ENCODE measurements at places on chromosomes 5 and 9.

- DNase-seq = no peak
Observed at GRCh38 chr5:180815293-180815917, 12.8 kb upstream of the MGAT1 start.

GRCh38 chr9:129113645-129114304, 2.6 kb downstream of the PTPA start:
- DNase-seq = no peak

DNA sequence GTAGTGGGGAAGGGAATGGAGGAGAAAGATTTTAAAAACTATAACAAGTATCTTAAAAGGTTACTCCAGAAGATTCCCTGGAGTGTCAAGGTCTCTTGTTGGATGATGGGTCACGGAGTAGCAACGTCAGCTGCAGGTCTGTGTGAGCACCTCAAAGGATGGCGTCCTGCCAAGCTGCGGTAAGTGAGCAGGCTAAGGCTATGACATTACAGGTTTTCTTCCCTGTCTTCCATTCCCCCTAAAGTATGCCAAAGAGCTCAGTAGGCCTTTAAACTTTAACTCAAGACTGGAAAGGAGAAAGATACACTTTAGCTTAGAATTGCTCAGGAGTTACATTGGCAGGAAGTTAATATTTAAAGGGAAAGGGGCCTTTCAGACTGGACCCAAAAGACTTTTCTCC, 17.5 kb downstream of the SPOCK1 start:
- DNase-seq = no peak

DNA sequence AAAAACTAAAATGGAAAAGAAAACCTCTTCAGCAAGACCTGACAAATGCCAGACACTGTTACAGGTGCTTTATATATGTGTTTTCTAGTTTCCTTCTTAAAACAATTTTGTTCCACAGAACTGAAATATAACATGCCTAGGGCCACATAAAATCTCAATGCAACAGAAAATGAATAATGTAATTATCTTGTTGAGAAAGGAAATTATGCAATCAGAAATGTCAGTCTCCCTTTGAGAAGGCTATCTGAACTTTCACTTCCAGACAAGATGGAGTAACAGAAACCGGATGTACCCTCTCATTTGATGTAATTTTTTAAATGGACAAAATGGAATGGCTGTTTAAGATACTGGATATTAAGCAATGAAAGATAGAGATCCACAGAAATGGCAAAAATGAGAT, 79.2 kb downstream of the AGTPBP1 start:
- DNase-seq = no peak

DNA sequence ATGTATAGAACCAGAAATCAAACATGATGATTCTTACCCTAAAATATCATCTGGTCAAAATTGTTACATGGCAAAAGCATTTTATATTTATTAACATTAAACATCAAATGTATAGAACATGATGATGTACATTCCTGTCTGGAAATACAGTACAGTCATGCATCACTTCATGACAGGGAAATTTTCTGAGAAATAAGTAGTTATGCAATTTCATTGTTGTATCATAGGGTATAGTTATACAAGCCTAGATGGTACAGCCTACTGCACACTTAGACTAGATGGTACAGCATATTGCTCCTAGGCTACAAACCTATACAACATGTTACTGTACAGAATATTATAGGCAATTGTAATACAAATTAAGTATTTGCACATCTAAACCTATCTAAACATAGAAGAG, 64.6 kb upstream of the VCAN start:
- no peak for DNase-seq

DNA sequence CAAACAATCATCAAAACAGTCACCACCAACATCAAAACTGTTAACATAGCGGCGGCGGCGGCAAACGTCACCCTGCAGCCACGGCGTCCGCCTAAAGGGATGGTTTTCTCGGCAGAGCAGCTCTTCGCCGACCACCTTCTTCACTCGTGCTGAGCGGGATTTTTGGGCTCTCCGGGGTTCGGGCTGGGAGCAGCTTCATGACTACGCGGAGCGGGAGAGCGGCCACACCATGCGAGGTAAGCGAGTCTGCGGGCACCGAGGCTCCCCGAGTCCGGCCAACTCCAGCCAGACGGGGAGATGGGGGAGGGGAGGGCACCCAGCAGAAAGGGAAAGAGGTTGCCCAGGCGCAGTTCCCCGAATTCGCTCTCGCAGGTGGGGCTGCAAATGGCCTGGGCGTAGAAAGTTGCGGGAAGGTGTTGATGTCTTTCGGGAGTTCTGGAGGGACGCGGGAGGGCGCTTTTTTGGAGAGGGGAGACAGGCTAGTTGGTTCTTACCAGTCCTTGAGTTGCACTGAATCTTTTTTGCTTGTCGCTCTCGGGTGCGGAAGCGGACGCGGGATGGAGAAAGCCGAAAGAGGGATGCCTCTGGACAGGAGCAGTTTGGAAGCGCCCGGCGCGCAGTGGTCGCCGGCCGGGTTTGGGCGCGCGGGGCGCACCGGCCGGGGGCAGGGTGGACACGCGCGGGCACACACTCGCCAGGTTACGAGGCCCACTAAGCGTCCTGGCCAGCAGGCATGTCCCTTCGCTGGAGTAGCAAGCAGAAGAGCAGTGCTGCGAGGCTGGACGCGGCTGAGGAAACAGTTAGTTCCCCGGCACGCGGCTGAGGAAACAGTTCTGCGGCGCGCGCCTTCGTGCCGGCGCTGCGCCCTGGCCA, 849 bp downstream of the RORB start:
- no peak for DNase-seq

DNA sequence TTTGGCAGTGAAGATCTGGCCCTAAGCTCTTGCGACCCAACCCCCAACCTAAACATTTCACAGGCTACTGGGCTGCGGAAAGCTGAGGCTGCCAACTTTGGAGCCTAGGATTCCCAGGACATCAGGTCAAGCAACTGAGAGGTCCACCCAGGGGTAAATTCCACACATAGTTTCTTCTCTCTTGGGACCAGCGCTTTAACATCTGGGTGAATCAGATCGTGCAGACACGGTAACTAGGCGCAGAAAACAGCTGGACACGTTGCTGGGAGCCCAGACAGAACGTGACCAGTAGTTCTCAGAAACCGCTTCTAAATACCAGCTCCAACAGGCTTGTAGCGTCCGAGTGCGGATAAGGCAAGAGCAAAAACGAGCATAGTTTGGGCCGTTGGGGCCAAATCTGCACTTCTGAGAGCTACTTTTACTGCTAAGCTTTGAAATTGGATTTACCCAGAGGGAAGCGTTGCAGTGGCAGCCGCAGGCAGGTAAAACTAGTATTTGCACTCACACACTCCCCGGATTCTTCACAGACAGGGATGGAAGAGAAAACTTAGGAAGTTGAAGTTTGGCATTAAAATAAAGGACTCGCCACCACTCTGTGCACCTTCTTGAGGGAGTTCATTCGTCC, 11.8 kb downstream of the ITGA1 start:
- no peak for DNase-seq

GRCh38 chr5:87169300-87169991, 98.2 kb upstream of the RASA1 start:
- DNase-seq = no peak

DNA sequence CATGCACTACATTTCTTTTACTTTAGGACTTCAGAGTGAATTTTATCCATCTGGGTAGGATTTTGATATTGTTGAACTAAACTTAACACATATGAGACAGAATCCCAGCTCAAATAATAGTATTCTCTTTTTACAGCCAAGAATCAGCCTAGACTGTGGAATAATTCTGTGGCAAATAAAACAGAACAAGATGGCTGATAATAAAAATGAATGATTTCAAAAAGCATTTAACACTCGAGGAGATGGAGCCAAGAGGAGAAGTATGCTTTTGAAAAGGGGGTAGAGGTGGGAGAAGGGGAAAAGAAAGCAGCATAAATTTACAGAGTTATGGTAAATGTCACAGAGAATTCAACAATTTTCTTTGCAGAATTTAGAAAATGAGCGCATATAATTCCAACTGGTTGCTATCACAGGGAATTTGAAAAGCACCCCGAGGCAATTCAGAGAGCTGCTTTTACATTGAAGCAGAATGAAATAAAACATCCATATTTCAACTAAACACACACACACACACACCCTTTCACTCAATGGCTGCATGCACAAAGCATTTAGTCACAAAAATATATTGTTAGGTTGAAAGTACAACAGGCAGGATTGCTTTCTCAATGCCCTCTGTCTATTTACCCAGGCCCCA, 60.2 kb upstream of the DMAC1 start:
- DNase-seq = no peak

GRCh38 chr9:101247297-101247696, 137.5 kb downstream of the BAAT start:
- no peak for DNase-seq

- DNase-seq = no peak
Observed at GRCh38 chr5:95623706-95624105, 3.8 kb downstream of the GPR150 start.

GRCh38 chr9:78821126-78821822, 524.3 kb downstream of the PSAT1 start:
- DNase-seq = no peak

DNA sequence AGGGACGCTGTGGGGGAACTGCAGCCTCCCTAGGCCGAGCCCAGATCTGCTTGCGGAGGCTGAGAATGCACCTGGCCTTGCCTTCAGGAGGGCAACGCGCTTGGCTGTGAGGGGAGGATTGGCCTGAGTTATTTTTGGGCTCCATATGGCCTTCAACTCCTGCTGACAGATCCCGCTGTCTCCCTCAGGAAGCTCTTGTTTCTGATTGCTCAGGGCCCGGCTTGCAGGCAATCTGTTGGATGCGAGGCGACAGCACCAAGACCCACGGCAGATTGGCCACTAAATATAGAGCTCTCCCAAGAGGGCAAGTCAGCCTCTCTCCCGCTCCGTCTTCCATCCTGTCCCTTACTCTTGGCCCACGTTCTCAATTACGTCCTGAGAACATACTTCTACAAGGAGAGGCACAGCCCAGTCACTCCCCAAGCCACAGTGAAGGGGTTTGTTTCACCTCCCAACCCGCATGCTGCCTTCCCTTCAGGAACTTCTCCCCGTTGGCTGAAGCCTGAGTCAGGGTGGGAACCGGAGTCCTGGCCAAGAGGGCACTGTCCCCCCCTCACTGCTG, 53.6 kb downstream of the RASGEF1C start:
- DNase-seq = no peak

DNA sequence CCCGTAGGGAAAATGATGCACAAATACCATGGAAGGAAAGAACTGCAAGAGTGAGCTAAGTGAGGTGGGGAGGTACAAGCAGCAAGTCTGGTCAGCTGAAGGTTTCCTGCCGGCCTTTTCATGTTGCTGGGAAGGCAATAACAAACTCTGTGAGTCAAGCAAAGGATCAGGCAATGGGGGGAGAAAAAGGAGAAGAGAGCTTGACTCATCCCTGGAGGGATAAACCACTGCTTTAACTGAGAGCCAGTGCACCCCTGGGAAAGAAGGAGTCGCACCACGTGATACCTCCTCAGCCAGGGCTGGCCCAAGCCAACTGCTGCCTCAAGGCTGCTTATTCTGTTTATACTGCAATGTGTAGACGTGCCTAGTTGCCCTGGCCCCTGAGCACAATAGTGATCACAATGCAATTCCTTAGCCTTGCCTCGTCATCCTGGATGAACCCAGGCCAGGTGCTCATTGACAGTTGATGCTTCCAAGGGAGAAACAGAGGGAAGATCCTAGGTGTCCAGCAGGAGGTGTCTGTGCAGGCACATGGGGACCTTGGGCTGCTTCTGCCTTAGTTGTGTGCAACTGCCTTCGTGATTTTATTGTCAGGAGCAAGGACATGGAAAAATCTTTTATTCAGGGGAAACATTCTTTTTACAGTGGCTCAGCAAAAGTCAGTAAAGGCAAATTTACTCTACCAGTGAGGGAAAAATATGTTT, 203.0 kb upstream of the TUT7 start:
- DNase-seq = no peak

DNA sequence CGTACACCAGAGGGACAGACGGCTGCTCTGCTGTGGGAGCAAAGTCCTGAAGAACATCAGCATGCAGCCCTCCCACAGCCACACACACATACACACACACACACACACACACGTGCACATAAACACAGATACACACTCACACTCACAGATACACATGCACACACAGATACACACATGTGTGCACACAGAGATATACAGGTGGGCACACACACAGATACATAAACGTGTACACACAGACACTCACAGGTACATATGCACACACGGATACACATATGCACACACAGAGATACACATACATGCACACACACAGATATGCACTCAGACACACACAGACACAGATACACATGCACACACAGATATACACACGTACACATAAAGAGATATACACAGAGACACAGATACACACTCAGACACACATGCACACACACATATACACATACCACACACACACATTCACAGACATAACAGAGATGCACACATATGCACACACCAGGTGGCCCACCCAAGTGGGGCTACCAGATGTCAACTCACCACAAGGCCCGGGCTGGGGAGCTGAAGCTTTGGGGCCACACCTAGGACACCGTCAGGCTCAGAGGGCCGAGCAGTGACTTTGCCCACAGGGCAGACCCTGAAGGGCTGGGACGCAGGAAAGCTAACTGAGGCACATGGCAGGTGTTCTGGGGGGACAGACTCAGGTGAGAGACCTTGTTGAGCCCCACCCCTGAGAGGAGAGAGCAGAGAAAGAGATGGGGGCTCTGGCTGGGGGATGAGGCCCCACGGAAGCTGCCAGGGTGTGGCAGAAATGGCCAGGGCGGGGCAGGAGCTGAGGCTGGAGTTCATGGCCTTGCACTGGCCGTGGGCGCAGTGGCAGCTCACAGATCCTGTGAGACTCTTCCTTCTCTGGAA, 148.6 kb upstream of the PPP1R26 start:
- DNase-seq = no peak

GRCh38 chr5:71836084-71836483, 117.0 kb downstream of the CARTPT start:
- no peak for DNase-seq

DNA sequence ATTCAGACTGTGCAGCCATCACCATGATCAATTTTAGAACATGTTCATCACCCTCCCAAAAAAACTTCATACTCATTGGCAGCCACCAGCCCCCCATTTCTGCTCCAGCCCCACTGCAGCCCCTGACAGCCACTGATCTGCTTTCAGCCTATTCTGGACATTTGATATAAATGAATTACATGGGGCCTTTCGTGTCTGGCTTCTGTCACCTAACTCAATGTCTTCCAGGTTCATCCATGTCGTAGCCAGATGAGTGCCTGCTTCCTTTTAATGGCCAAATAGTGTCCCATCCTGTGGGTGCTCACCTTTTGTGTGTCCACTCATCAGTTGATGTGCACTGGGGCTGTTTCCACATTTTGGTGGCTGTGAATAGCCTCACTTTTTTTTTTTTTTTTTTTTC, 63.5 kb downstream of the HMCN2 start:
- no peak for DNase-seq

All from activated T-helper 9 cell treated with anti-CD3 and anti-CD28 coated beads, Interleukin-2, amount 50 U/mL, for 16 hours (primary cell).